ENCODE measurements at places on chromosomes 16 and 17.

DNA sequence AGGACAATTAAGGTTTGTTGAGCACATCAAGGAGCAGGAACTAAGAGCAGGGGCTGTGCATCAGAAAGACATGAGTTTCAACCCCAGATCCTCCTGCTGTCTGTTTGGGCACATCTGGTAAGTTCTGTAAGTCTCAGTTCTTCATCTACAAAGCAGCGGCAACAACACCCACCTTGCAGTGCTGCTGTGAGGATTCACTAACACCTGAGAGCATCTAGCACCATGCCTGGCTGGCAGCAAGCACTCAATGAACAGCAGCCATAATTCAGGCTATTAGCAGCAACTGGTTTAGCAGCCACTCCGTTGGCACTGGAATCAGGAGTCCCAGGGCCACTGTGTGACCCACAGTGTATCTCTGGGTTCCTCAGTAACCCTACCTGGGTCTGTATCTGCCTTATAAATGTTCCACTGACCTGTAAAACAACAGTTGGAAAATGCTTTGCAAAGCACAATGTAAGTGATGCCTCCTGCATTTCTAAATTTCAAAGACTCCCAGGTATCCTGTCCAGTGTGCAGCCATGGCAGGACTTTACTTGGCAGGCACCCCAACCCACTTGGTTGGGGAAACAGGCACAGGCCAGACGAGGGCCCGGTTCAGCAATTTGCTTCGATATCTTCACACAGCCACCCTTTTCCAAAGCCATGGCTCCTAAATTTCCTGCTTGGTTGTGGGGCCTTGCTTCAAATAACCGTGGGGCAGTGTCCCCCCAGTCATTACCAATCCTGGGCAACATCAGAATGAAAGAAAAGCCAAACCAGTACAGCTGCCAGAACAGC lies 4.2 kb downstream of the ST3GAL2 start:
- DNase-seq: no peak

DNA sequence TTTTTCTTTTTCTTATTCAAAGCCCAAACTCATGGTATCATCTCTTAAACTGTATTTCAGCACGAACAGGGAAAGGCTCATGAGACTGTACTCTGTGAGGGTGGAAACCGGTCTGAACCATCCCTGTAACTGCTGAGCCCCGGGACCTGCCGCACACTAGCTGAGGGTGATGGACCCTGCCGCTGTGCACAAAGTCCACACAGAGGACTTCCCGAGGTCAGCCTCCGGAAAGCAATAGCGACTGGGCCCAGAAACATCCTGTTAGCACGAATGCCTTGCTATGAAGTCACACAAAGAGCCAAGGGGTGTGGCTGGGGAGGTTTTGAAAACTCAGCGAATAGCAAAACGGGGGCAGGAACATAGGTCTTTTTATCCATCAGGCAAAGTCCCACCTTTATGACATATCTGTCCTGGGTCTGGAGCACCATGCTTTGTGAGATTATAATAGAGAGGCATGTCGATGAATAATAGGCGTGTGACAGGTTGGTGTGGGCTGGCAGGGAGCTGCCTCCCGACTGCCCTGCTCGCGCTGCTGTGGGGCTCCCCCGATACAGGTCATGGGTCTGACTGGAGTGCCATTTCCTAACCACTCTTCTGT lies 33.4 kb downstream of the CDK5R1 start:
- DNase-seq: no peak

DNA sequence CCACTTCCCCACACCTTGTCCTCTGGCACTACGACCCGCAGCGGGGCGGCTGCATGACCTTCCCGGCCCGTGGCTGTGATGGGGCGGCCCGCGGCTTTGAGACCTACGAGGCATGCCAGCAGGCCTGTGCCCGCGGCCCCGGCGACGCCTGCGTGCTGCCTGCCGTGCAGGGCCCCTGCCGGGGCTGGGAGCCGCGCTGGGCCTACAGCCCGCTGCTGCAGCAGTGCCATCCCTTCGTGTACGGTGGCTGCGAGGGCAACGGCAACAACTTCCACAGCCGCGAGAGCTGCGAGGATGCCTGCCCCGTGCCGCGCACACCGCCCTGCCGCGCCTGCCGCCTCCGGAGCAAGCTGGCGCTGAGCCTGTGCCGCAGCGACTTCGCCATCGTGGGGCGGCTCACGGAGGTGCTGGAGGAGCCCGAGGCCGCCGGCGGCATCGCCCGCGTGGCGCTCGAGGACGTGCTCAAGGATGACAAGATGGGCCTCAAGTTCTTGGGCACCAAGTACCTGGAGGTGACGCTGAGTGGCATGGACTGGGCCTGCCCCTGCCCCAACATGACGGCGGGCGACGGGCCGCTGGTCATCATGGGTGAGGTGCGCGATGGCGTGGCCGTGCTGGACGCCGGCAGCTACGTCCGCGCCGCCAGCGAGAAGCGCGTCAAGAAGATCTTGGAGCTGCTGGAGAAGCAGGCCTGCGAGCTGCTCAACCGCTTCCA lies 2.6 kb downstream of the METTL26 start:
- no peak for DNase-seq

DNA sequence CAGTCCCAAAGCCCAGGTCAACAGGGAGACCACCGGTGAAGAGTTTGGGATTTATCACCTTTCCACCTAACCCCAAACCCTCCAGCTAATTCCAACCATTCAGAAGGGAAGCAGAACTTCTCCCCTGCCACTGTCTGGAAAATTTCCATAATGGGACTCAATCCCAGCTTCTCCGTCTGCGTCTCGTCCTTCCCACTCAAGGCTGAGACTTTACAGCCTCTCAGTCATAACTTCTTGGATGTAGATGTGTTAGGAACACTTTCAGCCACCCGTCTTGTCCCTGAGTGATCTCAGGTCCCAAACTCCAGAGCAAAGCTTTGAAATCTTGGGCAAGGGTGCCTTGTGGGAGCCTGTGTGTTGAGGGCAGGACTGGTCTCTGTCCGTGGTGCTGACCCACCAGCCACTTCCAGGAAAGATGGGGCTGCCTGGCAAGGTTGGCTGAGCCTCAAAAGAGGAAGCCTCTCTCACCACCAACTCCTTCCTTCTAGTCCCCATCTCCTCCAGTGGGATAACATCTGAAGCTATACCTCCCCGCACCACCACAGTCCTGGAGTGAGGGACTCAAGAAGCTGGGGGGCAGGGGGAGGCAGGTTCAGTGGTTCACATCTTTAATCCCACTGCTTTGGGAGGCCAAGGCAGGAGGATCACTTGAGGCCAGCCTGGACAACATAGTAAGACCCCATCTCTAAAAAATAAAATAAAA lies 9.3 kb downstream of the GAS2L2 start:
- no peak for DNase-seq

DNA sequence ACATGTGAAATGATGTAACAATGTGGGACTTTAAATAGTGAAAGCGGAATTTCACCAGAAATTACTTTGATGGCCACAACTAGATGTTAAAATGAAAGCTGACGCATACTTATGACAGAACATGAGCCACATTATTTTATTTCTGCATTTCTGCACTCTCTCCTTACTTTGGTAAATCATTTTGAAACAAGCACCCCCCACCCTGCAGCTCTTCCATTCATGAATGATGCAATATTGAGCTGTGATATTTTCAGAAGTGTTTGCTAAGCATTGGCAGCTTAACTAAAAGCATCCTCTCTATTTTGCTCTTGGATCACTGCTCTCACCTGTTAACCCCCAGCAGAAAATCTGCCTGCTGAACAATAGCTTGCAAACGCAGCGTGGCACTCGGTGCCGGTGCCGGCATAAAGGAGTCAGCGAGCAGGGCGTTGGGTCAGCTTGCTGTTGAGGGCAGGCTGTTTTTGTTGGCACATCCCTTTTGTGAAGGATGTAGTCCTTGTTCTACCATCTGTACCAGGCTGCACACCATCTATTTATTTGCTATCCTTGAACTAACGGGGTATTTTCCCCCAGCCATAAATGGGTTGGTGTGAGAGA lies 30.8 kb upstream of the CBLN1 start:
- no peak for DNase-seq

- no peak for DNase-seq
Observed at GRCh38 chr16:56841233-56841632, 23.8 kb upstream of the SLC12A3 start.

DNA sequence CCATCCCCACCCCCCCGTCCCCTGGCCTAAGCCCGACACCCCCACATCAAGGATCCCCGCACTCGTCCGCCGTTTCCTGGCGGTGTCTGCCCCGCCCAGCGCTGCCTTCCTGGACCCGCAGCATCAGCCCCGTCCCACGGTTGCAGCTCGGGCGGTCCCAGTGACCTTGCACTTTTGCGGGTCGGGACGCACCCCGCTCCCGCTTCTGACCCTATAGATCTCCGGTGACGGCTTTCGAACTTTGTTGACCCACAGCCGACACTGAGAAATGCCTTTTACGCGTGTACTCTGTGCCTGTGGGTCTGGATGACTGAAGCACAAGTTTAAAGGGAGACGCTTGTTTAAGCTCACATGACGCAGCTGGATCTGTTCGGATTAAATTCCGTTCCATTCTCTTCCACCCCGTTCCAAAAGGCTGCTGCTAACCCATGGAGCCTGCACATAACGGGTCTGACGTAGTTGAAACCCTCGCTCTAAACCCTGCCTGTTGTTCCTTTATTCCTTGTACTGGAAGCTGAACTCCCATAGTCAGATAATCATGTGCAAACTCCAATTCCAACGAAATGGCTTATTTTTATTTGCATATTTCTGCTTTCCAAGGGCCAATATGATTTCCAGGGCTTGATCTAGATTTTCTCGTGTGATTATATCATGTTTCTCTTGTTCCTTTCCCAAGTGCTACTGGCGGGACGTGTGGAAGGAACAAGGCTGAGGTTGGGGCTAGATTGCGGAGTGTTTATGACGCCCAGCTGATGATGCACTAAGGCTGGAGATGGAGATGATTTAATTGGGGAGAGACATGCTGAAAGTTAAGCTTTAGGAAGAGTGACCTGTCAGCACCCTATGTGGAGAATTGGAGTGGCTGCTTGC lies 834 bp downstream of the FLYWCH1 start:
- DNase-seq: no peak

DNA sequence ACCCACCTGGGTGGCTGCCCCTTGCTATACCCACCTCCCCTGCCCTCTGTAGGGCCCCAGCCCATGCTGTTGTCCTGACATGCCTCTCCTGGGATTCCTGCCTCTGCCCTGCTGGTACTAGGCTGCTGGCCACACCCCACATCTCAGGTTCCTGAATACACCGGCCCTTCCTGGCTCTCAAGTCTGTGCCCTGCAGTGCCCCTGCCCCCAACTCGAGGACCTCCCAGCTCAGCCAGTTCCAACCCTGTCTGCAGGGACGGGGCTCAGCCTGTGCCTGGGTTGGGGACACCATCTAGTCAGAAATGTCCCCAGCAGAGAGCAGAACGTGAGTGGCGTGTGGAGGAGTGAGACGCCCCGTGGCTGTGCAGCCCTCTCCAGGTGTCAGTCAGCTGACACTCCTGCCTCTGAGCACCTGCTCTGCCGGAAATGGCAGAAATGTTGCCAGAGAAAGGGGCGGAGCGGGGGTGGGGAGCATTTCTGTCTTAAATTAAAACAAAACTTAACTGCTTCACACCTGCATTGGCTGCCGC lies 28.7 kb downstream of the ACSF3 start:
- DNase-seq: no peak

- no peak for DNase-seq
Observed at GRCh38 chr16:58744497-58744896, 10.4 kb upstream of the GOT2 start.

- DNase-seq: no peak
Observed at GRCh38 chr16:10045947-10046346, 136.3 kb downstream of the GRIN2A start.

GRCh38 chr16:79437764-79438751 lies 162.5 kb downstream of the MAF start:
- DNase-seq: no peak

DNA sequence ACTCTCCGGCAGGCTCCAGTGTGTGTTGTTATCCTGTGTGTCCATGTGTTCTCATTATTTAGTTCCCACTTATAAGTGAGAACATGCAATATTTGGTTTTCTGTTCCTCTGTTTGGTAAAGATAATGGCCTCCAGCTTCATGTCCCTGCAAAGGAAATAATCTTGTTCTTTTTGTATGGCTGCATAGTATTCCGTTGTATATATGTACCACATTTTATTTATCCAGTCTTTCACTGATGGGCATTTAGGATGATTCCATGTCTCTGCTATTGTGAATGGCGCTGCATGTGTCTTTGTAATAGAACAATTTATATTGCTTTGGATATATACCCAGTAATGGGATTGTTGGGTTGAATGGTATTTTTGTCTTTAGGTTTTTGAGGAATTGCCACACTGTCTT lies 807.3 kb upstream of the CA10 start:
- no peak for DNase-seq

DNA sequence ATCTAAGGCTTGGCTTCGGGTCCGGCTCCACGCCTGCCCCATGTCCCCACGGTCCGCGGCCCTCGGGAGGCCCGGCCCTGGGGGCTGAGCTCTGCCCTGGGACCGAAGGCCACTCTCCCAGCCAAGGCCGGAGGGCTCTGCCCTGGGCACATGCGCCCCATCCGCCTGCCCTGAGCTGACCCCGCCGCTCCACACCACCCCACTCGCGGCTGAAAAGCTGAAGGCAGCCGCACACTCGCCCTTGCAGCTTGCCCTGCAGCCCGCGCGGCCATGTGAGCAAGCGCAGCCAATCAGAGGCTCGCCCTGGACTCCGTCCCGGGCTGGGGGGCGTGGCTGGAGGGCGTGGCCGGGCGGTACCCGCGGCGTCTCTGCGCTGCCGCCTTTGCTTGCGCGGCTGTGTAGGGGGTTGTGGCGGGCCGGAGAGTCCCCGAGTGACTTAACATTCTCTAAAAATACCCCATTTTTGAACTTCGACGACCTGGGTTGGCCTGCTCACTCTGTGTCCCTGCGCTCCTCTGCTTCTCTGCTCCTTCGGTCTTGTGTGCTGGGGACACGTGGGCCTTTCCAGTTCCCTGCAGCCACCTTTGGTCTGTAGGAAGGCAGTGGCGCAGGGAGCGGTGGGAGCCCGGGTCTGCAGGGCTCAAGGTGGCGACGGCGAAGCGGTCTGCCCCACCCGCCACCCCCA lies 8.8 kb upstream of the MAP2K3 start:
- DNase-seq: peak; percentile 93

GRCh38 chr17:75476752-75477489 lies 20.5 kb downstream of the TMEM94 start:
- no peak for DNase-seq

DNA sequence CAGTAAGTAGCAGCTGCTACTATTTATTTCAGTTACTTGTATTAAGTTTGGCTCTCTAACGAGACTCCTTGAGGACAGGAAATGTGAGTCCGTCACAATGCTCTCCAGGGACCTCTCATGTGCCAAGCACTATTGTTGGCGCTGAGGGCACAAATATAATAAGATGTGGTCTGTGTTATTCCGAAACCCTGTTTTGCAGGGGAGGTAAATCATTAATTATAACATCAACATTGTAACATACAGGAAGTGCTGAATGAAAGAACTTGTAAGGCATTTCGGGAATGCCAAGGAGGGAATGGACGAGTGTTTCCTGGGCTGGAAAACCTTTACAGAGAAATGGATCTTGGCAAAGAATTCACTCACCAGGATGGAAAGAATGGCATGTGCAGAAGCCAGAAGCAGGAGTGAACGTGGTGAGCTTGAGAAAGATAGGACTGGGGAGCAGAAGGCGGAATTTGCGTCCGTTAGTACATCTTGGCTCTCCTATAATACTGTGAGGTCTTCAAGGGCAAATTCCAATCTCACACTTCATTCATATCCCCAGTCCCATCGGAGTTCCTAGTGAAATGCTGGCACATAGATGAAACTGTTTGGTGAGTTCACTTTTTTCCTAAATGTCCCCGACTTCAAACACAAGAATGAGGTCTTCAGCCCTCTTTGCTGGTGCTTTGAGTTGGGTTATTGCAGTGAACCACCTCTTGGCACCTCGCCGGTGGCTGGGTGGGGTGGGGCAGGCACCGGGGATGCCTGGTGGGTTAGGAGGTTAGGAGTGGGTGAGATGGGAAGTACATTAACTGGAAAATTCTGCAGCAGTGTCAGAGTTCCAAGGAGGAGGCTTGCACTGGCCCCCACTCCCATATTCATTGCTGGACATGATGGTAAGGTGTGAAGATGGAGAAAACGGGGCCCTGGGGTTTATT lies 11.5 kb downstream of the TAC4 start:
- no peak for DNase-seq

Data from vagina (tissue), 2 donors.